ENCODE measurements at places on chromosomes 1 and 21.
A peak's percentile ranks its signal among the peaks of the same experiment; 100 is the strongest.

- no peak for DNase-seq
Measured at GRCh38 chr1:151166505-151166956, 587 bp downstream of the SCNM1 start.

DNA sequence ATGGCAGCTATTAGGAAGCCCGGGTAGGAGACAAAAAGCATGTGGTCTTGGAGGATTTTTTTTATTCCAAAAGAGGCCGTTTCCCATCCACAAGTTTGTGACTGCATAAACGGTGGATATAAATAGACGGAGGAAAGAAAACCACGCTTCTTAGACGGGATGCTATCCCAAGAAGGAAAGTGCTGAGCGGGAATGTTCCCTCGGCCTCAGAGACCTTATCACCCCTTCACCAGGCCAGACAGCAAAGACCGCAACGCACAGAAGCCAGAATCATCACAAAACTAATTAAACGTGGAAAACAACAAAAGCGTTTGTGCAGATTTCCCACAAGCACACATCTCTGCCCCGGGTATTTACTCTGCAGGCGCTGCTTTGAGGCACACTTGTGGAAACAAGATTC lies 43.2 kb downstream of the HLCS start:
- DNase-seq: no peak

DNA sequence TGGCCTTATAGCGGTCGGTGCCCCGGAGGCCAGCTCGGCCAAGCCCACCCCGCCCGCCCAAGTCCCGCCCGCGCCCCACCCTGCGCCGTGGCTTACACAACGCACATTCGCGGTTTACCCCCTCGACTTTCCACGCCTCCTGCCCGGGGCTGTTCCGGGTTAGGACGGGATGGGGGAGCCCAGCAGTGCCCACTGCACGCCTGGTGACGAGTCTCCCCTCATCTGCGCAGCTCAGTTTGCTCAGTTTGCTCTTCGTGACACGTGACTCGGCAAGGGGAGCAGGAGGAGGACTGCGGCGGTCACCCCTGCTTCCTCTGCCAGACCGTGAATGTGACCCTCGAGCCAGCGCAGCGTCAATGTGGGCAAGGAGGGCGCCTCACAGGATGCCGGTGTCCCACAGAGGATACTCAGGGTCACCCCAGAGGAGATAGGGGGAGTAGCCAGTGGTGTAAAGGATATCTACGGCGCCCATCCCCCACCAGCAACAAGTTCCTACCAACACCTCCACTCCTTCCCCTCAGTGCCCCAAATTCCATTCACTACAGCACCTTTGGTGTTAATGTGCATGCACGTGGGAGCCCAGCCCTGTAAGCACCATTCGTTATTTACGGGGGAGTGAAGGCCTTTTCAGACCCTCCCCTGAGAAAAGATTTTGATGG lies 350 bp upstream of the S100A6 start:
- DNase-seq: peak; percentile 76

DNA sequence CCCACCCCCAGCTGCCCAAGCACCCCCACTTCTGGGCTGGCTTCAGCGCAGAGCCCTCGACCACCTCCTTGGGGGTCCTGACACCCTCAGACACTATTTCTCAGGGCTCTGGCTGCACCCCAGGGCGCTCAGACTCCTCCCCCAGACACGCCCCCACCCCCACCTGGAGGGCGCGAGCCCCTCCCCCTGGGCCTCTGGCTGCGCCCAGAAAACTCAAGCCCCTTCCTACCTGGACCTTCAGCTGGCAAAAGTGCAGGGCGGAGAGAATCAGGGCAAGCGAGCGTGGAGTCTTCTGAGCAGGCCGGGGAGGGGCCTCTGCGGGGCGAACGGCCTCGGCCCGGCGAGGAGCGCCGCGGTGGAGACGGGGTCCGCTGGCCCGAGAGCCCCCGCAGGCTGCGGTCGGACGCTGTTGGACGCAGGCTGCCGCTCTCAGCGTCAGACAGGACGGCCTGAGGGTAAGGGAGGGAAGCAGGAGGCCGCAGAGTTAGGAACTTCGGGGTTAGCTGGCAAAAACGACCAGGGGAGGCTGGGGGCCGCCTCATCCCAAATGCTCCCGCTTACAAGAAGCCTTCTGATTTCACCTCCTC lies 17.4 kb upstream of the NBPF1 start:
- no peak for DNase-seq

DNA sequence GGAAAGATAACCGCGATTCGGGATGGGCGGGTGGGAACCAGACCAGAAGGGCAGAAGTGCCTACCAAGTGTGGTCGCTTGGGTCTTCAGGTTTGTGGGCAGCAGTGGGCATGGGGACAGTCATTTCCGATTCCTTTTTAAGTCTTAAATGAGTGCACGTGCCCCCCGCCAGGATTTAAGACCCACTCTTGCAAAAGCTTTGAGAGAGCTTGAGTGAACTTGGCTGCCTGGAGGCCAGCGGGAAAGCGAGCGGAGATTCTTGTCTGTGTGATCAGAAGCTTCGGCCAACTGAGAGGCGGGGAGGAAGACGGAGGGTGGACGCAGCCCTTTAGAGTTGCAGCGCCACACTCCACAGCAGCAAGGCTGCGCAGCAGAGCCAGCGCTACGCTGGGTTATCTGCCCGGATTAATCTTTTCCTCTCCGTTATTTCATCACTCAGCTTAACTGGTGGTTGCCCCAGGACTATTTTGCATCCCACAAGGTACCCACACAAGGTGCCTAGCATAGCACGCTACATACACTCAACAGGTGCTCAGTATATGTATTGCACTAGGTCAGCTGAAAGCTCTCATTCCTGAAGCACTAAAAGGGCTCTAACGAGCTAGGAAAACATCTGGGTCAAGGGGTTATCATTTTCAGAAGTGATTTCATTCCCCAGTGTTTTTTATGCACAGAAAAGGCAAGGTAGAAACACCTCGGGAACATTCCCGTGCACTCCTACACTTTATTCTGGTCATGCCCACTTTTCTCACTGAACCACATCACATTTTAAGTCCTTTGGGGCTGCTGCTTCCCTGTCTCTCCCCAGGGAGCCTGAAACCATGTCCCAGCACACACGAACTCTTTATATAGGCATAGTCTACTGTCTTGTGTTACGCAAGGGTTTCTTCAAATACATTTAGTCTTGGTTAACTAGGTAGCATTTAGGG lies 1.5 kb upstream of the BATF3 start:
- peak; percentile 79 for DNase-seq

GRCh38 chr1:24921938-24922662 lies 8.0 kb downstream of the RUNX3 start:
- no peak for DNase-seq

- DNase-seq: peak; percentile 3
Measured at GRCh38 chr1:18132711-18133541, 25.3 kb downstream of the IGSF21 start.

DNA sequence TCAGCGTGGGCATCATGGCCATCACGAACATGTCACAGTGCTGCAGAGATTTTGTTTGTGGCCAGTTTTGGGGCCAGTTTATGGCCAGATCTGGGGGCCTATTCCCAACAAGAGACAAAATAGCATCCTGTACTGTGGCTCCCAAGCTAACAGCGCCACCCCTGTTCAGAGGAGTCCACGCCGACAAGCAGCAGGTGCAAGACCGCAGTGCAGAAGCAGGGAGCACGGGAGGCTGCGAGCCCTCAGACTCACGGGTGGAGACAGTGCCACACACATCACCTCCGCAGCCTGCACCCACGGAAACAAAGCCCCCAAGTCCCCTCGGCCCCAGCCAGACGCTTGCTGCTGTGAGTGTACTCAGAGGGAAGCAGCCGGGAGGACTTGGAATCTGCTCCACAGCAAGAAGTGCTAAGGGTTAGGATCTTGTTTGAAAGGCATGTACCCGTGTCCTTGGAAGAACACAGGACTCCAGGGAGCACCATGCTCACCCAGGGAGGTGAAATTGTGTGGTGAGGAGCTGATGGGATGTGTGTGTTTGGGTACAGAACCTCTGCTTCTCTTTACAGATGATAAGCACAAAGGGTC lies 7.1 kb downstream of the TCP10L start:
- DNase-seq: no peak

- no peak for DNase-seq
Measured at GRCh38 chr1:151165281-151165737, 393 bp downstream of the LYSMD1 start.

Data from retina (tissue), 1 donor.